ENCODE measurements at places on chromosomes 3 and 15.

DNA sequence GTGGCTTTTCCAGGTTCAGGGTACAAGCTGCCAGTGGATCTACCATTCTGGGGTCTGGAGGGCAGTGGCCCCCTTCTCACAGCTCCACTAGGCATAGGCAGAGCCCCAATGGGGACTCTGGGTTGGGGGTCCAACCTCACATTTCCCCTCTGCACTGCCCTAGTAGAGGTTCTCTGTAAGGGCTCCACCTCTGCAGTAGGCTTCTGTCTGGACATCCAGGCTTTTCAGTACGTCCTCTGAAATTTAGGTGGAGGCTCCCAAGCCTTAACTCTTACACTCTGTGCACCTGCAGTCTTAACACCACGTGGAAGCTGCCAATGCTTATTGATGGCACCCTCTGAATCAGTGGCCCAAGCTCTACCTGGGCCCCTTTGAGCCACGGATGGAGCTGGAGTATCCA lies 22.5 kb upstream of the TM4SF4 start:
- DNase-seq = no peak

GRCh38 chr3:42820746-42821051 lies 11.5 kb downstream of the ACKR2 start:
- DNase-seq = no peak

DNA sequence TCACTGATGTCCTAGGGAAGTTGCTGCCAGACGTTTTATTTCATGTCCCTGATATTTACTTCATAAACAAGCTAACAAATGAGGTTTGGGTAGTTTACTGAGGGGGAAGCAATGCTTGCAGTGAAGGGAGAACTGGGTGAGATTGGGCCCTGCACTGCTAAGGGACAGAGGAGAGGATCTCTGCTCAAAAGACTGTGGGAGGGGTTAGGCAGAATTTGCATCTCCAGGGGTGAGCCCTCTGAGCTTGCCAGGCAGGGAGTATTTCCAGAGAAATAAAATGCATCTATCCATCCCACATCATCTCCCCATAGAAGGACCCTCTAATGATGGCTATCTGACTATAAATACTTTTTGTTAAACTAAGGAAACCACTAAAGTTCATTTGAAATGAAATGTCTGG lies 215.6 kb downstream of the CBLB start:
- no peak for DNase-seq

DNA sequence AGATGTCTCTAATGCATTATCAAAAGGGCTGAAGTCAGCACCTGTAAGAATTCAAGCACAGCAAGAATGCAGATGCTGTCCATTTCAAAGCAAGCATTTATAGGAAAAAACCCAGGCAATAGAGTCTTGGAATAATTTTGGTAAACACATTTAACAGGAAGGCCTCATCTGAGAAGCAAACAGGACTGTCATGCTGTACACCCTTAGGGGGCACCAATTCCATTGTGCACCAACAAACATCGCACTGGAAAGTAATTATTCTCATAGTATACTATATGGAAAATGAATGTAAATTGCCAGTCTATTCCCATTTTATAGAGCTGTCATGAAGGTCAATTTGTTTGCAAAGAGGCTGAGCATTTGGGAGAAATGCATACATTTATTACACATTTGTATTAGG lies 247.3 kb upstream of the SUCLG2 start:
- no peak for DNase-seq

DNA sequence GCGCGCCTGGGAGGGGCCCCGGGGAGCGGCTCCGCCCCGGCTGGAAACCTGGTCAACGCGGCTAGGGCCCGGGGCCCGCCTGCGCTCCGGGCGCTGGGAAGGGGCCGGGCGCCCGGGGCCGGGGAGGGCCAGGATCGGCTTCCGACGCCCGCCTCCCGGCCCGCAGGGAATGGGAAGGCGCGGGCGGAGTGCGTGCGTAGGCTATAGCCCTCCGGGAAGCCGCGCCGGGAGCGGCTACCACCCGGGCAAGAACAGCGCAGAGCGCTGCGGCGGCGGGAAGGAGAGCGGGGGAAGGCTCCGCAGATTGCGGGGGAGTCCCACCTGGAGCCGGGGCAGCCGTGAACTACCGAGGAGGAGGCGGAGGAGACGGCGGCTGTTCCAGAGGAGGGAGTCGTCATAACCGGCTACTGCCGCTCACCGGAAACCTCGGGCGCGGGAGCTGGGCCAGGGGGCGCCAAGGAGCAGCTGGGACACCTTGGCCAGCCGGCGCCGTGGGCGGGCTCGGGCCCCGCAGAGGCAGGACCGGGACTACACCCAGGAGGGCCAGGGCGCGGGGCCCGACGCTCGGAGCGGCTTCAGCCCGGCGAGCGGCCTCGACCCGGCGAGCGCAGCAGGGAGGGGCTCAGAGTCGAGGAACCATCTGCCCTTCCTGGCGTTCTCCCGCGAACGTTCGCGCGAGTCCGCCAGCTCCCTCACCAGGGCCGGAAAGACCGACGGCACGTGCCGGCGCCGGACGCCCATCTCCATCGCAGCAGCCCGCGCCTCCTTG lies at the start of gene EOGT:
TSS of gene EOGT (minus strand) at position 432 of the 769 bp plus-strand sequence. CDS start 3,838 bp downstream, outside the sequence.
- DNase-seq = peak; percentile 56

GRCh38 chr3:55795296-55795695 lies 308.2 kb upstream of the WNT5A start:
- no peak for DNase-seq

GRCh38 chr15:63277893-63278456 lies 570 bp downstream of the APH1B start:
- peak; percentile 9 for DNase-seq

- no peak for DNase-seq
Measured at GRCh38 chr3:148230473-148230872, 467.2 kb upstream of the AGTR1 start.

DNA sequence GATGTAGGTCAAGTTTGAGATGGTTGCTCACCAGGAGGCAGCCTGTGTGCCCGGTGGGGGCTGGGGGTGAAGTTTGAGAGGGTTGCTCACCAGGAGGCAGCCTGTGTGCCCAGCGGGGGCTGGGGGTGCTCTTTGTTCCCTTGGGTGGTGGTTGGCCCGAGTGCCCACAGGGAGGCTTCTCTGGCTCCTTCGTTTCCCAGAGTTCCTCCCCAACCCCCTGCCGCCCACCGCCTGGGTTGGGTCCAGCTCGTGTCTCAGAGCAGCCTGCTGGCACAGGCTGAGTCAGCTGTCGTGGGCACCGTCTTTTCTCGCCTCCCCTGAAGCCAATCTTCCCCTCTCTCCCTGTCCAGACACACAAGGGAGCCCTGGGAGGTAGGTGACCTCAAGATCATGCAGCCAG lies 3.1 kb downstream of the APBA2 start:
- DNase-seq = no peak

GRCh38 chr3:73399106-73399505 lies 225.6 kb downstream of the PDZRN3 start:
- no peak for DNase-seq

DNA sequence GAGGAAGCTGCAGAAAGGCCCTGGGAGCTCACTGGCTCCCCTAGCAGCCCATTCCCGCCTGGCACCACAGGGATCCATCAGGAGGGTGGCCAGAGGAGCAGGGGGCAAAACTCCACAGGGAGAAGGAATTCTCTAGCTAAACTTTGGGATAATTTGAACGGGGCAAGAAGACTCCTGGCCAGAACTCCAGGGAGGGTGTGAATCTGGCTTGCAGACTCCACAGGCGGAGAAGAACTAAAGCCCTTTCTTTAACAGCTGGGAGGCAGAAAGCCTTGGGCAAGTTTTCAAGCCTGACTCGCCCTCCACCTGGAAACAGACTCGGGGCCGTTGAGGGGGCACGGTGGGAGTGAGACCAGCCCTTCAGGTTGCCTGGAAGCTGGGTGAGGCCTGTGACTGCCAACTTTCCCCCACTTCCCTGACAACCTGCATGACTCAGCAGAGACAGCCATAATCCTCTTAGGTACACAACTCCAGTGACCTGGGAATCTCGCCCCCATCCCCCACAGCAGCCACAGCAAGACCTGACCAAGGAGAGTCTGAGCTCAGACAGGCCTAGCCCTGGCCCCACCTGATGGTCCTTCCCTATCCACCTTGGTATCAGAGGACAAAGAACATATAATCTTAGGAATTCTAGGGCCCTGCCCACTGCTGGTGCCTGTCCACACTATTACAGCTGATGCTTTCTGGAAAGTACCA lies 28.6 kb downstream of the SLC27A2 start:
- DNase-seq = no peak

GRCh38 chr3:50325113-50325480 lies 2.6 kb upstream of the HYAL2 start:
- no peak for DNase-seq

- no peak for DNase-seq
Measured at GRCh38 chr3:105790534-105790933, 78.3 kb downstream of the CBLB start.

GRCh38 chr3:159229116-159229680 lies 427.3 kb downstream of the MFSD1 start:
- DNase-seq = no peak

DNA sequence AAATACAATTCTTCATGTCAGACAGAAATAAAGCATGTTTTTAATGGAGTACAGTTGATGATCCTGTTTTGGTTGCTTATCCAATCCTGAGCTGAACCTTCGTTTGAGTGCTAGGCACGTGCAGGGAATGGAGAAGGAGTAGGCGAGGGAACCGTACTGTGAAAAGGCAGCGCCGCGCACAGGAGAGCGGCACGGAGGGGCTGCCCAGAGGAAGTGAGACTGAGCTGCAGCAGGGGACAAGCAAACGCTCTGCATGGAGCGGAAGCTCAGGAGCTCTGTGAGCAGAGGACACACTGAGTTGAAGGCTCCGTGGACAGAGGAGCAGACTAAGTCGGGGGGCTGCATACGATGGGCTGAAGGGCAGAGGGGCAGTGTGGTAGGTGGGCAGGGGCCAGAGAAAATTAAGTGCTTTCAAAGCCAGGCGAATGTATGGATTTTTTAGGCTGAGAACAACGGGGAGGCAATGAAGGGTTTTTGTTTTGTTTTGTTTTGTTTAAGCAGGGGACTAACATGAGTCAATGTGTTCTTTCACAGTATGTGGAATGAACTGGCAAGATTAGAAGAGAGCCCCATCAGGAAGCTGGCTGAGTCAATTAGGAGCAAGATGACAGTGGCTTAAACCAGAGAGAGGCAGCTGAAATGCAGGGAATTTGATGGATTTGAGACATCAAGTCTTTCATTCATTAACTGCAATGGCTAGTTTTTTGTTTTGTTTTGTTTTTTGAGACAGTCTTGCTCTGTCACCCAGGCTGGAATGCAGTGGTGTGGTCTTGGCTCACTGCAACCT lies 23.8 kb upstream of the TM2D3 start:
- no peak for DNase-seq

GRCh38 chr15:67049351-67050044 lies 15.9 kb upstream of the SMAD3 start:
- no peak for DNase-seq

DNA sequence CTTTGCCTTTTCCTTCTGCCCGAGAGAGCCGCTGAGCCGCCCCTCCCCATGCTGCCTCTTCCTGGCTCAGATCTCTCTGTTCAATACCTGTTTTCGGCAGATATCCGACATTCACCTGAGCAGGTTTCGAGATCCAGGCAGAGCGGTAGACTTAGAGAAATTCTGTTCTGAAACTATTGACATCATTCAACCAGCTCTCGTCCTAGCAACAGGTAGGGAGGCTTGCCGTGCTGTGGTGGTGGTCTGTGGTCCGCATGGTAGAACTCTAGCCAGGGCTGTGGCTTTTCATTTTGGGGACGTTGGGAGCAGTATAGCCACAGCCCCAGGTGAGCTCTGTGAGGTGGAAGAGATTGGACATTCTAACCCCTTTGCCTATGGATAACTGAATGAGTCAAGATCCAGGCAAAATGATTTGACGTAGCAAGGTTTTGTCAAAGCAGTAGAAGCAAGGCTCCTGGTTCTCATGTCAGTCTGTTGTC lies 810 bp downstream of the TMEM62 start:
- no peak for DNase-seq

GRCh38 chr15:66523926-66524325 lies 18.8 kb downstream of the ZWILCH start:
- DNase-seq = no peak

DNA sequence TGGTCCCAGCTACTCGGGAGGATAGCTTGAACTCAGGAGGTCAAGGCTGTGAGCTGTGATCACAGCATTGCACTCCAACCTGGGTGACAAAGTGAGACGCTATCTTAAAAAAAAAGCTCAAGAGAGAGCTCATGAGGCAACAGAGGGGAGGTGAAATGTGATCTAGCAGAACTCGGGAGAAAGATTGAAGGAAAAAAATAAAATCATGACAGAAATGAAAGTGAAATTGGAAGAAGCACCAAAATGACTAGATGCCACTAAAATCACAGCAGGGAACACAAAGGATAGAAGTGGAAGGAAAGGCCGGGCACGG lies 109.4 kb upstream of the BNIP2 start:
- no peak for DNase-seq

GRCh38 chr3:182323126-182323700 lies 470.1 kb upstream of the ATP11B start:
- DNase-seq = no peak

- DNase-seq = no peak
Measured at GRCh38 chr3:139758654-139759291, 81.0 kb upstream of the NMNAT3 start.

DNA sequence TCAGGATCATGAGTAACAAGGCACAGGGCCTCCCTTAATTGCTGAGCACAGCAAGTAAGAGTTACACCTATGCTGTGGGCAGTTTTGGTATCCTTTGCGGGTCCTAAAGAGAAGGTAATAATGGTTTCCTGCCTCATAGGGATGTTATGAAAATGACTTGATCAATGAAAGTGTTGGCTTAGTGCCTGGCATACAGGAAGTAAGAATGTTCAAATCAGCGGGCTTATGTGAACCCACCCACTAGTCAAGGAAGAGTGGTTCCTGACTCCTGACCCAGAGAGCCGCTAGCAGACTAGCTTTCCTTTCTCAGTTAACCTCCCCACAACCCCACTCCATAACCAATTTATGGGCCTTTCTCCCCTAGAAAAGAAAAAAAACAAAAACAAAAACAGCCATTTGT lies 5.2 kb upstream of the ADAMTS9 start:
- DNase-seq = no peak

All from stimulated activated CD8-positive, alpha-beta memory T cell treated with anti-CD3 and anti-CD28 coated beads, Interleukin-4, amount 100 ng/mL, for 1 hour (primary cell).